H1 (cell line): ENCODE measurements at places on chromosomes 6 and 20. TPM values are rescaled to one million over a fixed set of nuclear protein-coding genes. Genes with fewer than 3 reads are reported as not detected.

The ACTR5 gene
- 14.1 and 14.4 TPM in 2 replicates for total RNA-seq

DNA sequence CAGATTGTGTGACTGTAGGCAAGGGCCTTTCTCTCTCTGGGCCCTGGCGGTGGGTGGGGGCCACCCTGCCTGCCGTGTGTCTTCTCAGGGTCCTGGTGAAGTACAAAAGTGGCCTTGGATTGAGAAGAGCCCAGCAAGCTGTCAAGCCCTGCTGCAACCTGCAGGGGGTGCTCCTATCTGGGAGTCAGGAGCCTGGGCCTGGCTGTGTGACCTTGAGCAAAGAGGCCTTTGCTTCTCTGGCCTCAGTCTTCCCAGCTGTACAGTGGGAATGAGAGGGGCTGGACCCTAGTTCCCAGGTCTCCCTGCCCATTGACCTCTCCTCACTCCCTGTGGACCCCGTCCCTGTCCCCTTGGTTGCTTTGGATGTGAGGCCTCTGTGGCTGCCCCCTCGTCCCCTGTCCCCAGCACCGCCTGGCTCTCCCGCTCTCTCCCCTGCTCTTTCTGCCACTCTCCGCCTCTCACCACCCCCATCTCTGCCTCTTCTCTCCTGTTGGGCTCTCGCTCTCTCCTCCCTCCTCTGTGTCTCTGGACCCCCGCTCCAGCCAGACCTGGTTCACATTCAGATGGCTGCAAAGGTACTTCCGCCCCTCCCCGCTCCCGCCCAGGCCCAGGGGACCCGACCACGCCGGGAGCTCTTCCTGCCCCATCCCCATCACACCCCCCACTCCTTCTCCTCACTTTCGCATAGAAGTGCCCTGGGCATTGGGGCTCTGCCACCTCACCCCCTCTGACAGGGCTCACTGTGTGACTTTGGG lies 46.7 kb downstream of the SRC start:
- H3K36me3 ChIP-seq, result no peaks in the 10 kb centered on the region; the same call in 1 of the 2 replicates
- no peak overlapping the region for H3K27ac ChIP-seq
- no peak for DNase-seq
- H3K27me3 ChIP-seq, result no peaks in the 10 kb centered on the region

- no peak for DNase-seq
- H3K36me3 ChIP-seq, result peaks cover 87% of the 10 kb centered on the region
- H3K27me3 ChIP-seq, result no peaks in the 10 kb centered on the region
Observed at GRCh38 chr6:7604506-7604905, 14.5 kb downstream of the SNRNP48 start.

GRCh38 chr6:135673501-135674309 lies 176.2 kb upstream of the AHI1 start:
- no peak overlapping the region for H3K27ac ChIP-seq
- DNase-seq, result no peak
- H3K4me3 ChIP-seq, result no peak overlapping the region
- H3K4me1 ChIP-seq, result no peaks in the 10 kb centered on the region
- no peaks in the 10 kb centered on the region for H3K27me3 ChIP-seq

DNA sequence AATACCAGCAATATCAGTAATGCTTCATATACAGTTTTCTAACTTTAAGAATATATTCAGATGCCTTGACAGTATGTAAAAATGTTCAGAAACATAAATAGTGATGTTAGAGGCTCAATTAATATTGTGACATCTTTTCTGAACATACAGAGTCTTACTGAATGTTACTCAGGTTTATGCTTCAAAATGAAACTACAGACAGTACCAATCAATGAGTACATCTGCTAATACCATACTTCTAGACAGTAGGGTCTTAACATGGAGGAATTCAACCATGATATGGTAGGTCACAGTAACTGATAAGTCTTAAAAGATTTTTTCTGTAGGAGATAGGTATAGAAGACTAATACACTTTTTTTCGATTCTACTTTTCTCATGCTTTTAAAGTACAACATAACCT lies 8.3 kb downstream of the GCLC start:
- DNase-seq, result no peak
- no peaks in the 10 kb centered on the region for H3K27me3 ChIP-seq
- peaks cover 15% of the 10 kb centered on the region for H3K4me1 ChIP-seq
- no peak overlapping the region for H3K4me3 ChIP-seq
- H3K27ac ChIP-seq, result no peak overlapping the region
- H3K36me3 ChIP-seq, result no peaks in the 10 kb centered on the region

DNA sequence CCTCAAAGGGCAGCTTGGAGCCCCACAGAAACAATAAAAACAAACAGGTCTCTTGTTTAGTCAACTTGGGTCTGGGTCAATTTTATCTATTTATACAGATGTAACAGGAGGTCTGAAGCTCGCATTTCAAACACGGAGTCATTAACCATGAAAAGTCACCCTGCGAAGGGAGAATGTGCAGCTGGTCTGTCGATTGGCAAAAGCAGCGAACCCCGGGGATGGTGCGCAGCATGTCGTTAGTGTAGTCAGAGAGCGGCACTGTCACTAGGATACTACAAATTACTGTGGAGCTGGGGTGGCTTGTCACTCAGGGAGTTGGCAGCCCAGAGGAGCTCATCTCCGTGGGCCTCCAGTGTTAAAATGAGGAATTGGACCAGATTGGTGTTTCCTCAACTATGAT lies 190.4 kb upstream of the ARG1 start:
- H3K27ac ChIP-seq, result no peak overlapping the region
- no peak for DNase-seq
- H3K4me3 ChIP-seq, result no peak overlapping the region
- H3K36me3 ChIP-seq, result no peaks in the 10 kb centered on the region
- H3K4me1 ChIP-seq, result peaks cover 3% of the 10 kb centered on the region
- no peaks in the 10 kb centered on the region for H3K27me3 ChIP-seq

DNA sequence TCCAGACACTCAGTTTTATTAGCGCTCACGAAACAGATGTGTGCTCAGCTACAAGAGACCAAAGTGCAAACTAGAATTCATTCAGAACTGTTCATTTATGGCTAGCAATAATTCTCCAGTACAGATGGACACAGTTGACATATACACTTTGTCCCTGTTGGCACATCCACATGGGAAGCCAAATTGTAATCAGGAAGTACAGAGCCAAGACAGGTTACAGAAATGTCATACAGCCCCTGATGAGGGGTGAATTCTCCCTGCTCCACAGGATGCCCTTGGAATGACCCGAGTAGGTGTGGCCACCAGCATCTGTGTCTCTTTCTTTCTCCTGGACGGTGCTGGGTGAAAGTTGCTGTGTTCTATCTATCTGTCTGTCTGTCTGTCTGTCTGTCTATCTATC lies 7.6 kb downstream of the DHX35 start:
- no peak overlapping the region for H3K27ac ChIP-seq
- DNase-seq, result no peak
- no peaks in the 10 kb centered on the region for H3K27me3 ChIP-seq
- peaks cover 13% of the 10 kb centered on the region; the same call in 1 of the 2 replicates for H3K36me3 ChIP-seq

- H3K27ac ChIP-seq, result no peak overlapping the region
- peaks cover 23% of the 10 kb centered on the region for H3K4me1 ChIP-seq
- no peaks in the 10 kb centered on the region for H3K27me3 ChIP-seq
- no peak overlapping the region for H3K4me3 ChIP-seq
- DNase-seq, result no peak
- peaks cover 1% of the 10 kb centered on the region; the same call in 1 of the 2 replicates for H3K36me3 ChIP-seq
Observed at GRCh38 chr6:7241709-7242645, 71.0 kb downstream of the SSR1 start.

DNA sequence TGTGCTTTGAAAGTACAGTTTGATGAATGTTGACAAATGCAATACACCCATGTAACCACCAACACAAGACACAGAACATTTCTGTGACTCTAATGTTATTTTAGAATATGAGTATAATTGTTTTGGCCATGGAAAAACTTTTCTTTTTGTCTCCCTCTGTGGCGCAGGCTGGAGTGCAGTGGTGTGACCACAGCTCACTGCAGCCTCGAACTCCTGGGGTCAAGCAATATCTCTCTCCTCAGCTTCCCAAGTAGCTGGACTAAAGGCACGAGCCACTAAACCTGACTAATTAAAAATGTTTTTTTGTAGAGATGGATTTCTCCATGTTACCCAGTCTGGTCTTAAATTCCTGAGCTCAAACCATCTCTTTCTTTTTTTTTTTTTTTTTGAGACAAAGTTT lies 20.3 kb upstream of the BCAS4 start:
- no peaks in the 10 kb centered on the region for H3K36me3 ChIP-seq
- no peaks in the 10 kb centered on the region for H3K27me3 ChIP-seq
- DNase-seq, result no peak
- no peak overlapping the region for H3K27ac ChIP-seq

DNA sequence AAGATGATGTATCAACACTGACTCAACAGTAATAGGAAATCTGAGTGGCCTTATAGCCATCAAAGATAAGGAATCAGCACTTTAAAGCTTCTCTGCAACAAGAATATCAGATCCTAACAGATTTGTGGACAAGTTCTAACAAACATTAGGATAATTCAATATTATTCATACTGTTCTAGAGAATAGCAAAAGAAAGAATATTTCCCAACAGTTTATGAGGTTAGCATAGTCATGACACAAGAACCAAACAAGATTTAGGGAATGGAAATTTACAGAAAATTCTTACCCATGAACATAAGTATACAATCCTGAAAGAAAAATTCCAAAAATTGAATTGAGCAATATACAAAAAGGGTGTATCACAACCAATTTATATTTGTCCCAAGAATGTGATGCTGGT lies 64.3 kb upstream of the BTBD3 start:
- no peaks in the 10 kb centered on the region for H3K36me3 ChIP-seq
- H3K27ac ChIP-seq, result no peak overlapping the region
- no peak for DNase-seq
- no peaks in the 10 kb centered on the region for H3K4me1 ChIP-seq

- H3K36me3 ChIP-seq, result no peaks in the 10 kb centered on the region
- H3K27ac ChIP-seq, result no peak overlapping the region
- no peaks in the 10 kb centered on the region for H3K4me1 ChIP-seq
- peaks cover 1% of the 10 kb centered on the region for H3K27me3 ChIP-seq
- no peak overlapping the region for H3K4me3 ChIP-seq
- DNase-seq, result no peak
Observed at GRCh38 chr6:55729665-55730064, 145.7 kb downstream of the BMP5 start.
